ENCODE measurements at places on chromosomes 16 and 17.

DNA sequence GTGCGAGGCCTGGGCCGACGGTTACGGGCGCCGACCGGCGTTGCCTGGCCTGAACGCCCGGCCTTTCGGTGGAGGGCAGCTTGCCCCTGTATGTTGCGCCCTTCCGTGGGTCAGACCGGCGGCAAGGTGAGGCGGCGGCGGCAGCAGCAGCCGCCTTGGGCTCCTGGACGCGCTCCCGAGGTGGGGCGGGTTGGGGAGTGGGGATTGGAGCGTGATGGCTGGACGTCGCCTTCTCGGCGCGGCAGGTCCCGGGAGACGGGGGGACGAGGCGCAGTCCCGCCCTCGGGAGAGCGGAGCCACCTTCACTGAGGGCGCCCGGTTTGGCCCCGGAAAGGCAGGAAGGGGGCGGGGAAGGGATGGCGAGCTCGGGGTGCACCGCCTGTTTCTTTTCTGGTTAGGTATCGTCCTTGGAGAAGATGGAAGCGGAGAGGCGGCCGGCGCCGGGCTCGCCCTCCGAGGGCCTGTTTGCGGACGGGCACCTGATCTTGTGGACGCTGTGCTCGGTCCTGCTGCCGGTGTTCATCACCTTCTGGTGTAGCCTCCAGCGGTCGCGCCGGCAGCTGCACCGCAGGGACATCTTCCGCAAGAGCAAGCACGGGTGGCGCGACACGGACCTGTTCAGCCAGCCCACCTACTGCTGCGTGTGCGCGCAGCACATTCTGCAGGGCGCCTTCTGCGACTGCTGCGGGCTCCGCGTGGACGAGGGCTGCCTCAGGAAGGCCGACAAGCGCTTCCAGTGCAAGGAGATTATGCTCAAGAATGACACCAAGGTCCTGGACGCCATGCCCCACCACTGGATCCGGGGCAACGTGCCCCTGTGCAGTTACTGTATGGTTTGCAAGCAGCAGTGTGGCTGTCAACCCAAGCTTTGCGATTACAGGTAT is 671 bp downstream of the DGKE start:
- DNase-seq: peak; percentile 53

- DNase-seq: peak; percentile 40
Measured at GRCh38 chr16:70770626-70771552, 30.1 kb downstream of the VAC14 start.

GRCh38 chr17:43543300-43543699 is 2.8 kb downstream of the ETV4 start:
- no peak for DNase-seq

GRCh38 chr16:50303041-50303604 is 36.8 kb downstream of the ADCY7 start:
- no peak for DNase-seq

GRCh38 chr16:71859762-71860521 is 14.2 kb downstream of the ATXN1L start:
- DNase-seq: no peak

- no peak for DNase-seq
Measured at GRCh38 chr17:56171186-56171959, 18.1 kb downstream of the ANKFN1 start.

- no peak for DNase-seq
Measured at GRCh38 chr16:4378999-4379690, 7.5 kb downstream of the VASN start.

DNA sequence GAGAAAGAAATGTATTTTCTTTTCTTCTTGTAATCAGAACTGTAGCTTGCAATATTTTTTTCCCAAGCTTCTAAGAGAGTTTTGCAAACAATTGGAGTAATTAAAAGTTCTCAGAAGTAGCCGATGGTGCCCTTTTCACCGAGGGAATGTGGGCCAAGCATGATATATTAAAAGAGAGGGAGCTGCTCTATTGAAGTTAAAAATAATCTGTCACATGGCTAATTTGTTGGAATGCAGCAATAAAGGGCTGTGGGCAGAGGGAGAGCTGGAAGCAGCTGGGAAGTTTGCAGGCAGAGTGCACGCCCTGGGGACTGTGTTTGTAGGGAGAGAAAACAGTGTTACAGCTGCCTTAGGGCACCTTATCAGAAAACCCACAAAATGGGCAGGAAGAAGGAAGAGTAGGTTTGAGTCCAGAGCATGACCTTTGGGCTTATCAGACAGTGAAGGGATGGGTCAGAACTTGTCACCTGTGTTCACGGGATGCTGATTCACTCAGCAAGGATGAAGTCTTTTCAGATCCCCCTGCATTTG is 18.5 kb upstream of the TERF2 start:
- no peak for DNase-seq

GRCh38 chr16:65012357-65012756 is 109.5 kb downstream of the CDH11 start:
- DNase-seq: no peak

DNA sequence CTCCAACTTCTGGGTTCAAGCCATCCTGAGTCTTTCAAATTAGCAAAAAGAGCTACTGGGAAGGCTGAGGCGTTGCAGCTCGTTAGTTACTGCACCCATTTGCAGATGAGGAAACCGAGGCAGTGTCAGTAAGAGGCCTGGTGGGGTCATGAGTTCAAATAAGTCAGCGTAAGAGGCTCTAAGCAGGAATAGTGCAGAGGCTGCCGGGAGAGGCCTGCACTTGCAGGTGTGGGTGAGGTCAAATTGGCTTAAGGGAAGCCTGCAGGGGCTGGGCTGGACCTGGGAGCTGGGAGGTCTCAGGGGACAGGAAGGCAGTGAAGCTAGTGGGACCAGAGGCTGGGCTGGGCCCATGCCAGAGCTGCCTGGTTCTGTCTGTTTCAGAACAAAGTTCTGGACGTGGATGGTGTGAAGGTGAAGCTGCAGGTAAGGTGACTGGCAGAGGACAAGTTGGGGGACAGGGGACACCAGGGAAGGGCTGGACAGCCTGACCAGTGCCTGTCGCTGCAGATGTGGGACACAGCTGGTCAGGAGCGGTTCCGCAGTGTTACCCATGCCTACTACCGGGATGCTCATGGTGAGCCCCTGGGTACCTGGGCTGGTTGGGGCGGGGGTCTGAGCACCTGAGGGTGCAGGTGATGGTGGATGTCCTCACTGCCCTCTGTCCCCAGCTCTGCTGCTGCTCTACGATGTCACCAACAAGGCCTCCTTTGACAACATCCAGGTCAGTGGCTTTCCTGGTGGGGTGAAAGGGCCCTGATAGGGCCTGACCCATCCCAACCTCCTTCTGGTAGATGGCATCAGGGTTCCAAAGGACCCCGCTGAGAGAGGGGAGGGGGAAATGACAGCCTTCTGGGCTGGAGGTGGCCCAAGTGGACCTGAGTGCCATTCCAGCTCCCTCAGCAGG is 3.0 kb downstream of the RAB26 start:
- no peak for DNase-seq

- peak; percentile 11 for DNase-seq
Measured at GRCh38 chr16:87608400-87608985, 6.2 kb downstream of the JPH3 start.

DNA sequence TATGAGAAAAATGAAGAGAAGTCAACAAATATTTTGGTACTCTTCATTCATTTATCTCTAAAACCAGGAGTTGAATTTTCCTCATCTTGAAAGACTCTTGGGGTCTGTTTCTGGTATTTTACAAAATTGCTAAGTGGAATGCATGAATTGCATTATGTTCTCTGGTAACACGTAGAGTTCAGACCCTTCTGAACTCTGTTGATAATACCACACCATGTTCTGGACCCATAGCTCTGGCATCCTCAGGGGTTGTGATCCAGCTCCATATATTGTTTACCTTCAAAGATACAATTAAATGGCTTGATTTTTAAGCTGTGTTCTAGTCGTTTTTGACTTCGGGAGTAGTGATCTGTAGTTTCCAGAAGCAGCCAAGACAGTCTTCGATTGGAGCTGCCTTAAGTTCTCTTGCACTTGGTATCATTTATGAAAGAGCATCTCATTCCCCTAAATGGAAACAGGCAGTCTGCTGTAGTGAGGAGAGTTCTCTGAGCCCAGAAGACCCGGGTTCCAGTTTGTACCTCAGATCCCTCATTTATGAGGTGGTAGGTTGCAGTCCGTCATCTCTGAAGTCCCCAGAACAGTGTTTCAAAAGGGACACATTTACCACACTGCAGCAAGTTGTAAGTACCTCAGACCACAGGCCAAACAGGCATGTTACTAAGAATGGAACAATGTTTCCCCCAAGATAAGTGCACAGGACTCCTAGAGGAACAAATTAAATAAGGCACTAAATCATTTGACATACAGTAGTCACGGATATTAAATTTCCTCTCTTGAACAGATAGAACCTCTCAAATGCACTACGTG is 9.6 kb downstream of the PSMD7 start:
- DNase-seq: no peak

DNA sequence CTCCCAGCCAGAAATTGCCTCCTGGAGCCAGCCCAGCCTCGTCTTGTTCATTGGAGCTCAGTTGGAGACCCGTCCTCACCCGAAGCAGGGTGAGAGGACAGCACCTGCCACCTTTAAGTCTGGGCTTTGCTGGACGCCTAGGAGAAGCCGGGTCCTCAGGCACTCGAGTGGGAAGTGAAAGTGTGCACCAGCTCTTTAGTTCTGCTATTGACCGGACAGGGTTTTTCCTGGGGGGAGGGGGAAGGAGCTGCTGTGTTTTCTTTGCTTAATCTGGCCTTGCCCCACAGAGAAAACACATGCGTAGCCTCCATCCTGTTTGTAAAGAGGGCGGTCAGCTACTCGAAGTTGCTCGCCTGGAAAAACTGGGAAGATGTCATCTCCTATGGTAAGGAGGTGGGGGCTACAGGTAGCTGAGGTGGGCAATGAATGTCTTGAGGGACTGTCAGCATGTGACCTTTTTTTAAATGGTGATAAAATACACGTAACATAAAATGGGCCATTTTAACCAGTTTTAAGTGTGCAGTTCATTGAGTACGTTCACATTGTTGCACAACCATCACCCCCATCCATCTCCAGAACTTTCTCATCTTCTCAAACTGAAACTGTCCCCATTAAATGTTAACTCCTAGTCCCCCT is 34.4 kb downstream of the CMIP start:
- DNase-seq: no peak

- no peak for DNase-seq
Measured at GRCh38 chr16:69720822-69721430, 5.4 kb downstream of the NQO1 start.

GRCh38 chr17:50152736-50153135 is 2.3 kb upstream of the PPP1R9B start:
- DNase-seq: no peak

- DNase-seq: no peak
Measured at GRCh38 chr17:10337136-10337535, 35.7 kb downstream of the MYH13 start.

- DNase-seq: no peak
Measured at GRCh38 chr16:11677959-11678881, 10.0 kb downstream of the SNN start.

DNA sequence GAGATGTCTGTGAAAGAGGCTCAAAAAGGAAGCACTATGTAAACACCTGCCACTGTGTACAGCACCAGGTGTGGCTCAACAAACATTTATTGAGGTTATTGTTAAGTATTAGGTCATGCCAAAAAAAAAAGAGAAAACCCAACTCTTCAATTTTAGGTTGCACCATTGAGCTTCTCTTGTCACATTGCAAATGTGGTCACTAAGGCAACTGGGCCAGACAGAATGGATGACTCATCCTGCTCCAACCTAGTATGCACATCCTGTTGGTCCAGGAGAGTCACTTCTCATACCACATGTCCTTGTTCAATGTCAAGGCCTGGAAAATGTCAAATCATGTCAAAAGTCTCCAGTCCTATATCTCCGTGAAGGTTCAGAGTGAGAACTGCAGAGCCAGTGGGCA is 25.0 kb downstream of the HOXB1 start:
- DNase-seq: no peak

GRCh38 chr16:58002936-58003335 is 1.7 kb downstream of the USB1 start:
- DNase-seq: no peak

- DNase-seq: no peak
Measured at GRCh38 chr17:50192618-50193291, 8.7 kb downstream of the COL1A1 start.

DNA sequence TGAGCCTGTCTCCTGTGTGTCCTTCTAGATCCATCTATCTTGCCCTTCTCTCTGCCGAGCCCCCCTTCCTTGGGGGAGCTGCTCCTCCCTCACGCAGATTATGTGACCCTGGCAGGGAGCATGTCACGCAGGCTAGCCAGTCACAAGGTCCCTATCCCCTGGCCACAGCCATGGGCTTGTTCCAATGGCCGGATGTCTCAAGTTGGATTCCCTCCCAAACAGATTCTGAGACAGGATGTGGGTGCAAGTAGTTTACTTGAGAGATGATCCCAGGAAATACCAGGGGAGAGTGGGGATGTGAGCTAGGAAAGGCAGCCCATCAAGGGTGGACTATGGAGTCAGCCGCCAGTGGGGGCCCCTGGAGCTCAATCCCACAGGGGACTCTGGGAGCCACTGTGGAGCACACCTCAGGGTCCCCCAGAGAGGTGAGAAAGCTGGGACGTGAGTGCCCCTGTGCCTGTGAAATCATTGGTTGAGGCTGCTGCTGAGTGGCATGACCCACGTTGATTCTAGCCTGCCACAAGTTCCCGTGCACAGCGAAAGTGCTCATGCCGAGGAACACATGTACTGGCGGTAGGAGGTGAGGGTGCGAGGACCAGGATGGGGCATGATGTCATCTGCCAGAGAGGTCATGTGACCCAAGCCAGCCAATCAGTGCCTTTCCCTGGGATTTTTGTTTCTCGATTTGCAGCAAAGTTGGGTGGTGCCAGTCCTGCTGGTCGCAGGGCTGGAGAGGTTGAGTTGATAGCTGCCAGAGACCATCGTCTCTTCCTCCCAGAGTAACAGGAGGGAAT is 6.4 kb upstream of the CRISPLD2 start:
- no peak for DNase-seq

- no peak for DNase-seq
Measured at GRCh38 chr16:79610771-79611170, 10.2 kb upstream of the MAF start.

GRCh38 chr16:85903559-85903958 is 4.6 kb downstream of the IRF8 start:
- DNase-seq: no peak
